GM23338 (cell line): ENCODE measurements at places on chromosomes 13 and 19.

- no peak for DNase-seq
Observed at GRCh38 chr19:42879613-42880012, at the start of gene PSG1. TSS of gene PSG1 (minus strand) at chr19:42879713. CDS start at chr19:42879581, 132 bp downstream.

- DNase-seq = no peak
Observed at GRCh38 chr19:41420101-41420880, 6.9 kb downstream of the B3GNT8 start.

DNA sequence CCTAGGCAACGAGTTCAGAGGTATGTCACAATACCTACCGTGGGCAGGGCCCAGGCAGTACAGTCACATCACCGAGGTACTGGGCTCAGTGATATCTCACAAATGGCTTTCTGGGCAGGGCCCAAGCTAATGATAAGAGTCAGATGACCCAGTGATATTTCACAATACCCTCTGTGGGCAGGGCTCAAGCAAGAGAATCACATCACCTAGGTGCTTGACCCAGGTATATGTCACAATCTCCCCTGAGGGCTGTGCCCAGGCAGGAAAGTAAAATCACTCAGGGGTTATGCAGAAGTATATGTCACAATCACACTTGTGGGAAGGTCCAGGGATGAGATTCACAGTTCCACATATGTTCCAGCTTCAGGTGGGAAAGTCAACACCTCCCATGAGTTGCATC lies 45.3 kb downstream of the ZNF729 start:
- DNase-seq = no peak

GRCh38 chr19:15424121-15424520 lies 5.3 kb upstream of the AKAP8L start:
- DNase-seq = no peak

DNA sequence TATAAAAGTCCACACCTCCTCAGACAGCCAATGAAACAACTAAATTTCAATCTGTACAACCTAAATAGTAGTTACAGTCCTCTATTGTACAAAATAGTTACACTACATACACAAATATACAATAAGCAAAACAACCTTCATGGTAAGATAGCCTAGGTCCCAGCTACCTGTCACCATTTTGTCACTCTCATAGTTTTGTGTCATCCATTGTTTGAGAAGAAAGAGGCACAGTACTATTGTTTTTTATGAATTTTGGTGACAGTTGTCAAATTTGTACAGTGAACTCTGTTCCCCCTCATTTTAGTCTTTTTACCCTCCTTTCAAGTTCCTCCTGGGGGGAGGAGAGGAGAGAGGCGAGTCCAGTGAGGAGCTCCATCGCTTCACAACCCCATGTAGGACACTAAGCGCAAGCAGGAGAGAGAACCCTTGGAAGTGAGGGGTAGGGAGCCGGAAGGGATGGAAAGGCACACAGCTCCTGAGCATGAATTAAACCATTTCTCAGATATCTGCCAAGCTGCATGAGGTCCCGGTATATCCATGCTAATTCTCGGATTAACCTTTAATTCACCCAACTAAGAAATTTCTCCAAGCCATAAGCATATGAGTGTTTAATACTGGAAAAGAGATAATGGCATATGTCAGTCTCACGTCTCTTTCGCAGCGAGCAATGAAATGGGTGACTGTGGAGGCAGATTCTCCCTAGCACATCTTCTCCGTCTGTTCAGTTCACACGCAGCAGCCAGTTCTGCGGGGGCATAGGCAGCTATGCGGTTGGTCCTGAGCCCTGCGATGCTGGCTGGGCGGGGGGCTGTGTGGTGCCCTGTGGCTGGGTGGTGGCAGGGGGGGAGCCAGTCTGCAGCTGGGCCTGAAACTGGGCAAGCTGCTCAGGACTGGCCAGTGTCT lies 60.5 kb downstream of the SERP2 start:
- no peak for DNase-seq

DNA sequence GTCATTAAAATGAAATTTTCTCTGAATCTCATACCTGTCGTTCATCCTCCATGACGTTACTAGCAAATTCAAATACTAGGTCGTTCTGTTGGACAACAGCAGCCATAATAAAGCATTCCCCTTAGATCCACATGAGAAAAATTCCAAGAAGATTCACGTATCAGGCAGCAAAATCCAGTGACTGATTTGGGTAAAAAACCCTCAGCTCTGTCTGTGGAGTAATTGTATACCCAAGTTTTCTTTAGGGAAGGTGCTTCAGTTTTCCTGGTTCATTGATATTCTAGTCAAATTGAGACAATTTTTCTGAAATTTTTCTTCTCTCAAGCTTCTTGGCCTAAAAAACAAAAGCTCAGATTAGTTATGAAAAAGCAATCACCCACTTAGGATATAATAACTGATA lies 37.2 kb downstream of the ELF1 start:
- DNase-seq = no peak

DNA sequence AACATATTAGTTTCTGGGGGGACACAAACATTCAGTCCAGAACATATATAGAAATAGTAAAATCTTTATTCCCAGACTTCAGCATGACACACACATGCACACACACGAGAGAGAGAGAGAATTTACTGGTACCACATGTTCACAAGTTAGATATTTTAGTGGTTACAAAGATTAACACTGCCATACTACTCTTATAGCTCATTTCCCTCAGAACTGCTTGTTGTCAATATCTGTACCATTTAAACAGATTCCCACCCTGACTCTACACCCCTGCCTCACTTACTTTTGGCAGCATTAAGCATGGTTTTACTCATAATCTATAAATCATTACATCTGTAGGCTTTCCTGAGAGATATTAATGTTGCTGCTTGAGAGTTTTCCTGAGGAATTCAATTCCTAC lies 524.7 kb upstream of the HTR2A start:
- no peak for DNase-seq

- DNase-seq = peak; percentile 91
Observed at GRCh38 chr13:32426990-32427851, 709 bp downstream of the N4BP2L1 start.

- no peak for DNase-seq
Observed at GRCh38 chr13:23966691-23967615, 69.7 kb upstream of the C1QTNF9B start.

GRCh38 chr19:33432446-33433170 lies 59.1 kb downstream of the CEBPG start:
- DNase-seq = no peak

GRCh38 chr13:100039740-100040139 lies 49.2 kb upstream of the PCCA start:
- no peak for DNase-seq

- DNase-seq = no peak
Observed at GRCh38 chr13:67951431-67951830, 721.3 kb upstream of the PCDH9 start.

DNA sequence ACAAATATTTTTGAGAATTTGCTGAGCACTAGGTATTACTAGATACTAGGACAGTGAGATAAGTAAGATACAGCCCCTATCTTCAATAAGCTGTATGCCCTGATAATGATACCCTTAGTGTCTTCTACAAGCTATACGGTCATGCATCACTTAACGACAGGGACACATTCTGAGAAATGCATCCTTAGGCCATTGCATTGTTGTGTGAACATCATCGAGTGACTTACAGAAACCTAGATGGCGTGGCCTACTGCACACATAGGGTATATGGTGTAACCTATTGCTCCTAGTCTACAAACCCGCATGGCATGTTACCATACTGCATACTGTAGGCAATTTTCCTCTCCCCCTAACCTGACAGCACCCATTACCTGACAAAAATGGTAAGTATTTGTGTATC lies 64.9 kb downstream of the LRCH1 start:
- no peak for DNase-seq

DNA sequence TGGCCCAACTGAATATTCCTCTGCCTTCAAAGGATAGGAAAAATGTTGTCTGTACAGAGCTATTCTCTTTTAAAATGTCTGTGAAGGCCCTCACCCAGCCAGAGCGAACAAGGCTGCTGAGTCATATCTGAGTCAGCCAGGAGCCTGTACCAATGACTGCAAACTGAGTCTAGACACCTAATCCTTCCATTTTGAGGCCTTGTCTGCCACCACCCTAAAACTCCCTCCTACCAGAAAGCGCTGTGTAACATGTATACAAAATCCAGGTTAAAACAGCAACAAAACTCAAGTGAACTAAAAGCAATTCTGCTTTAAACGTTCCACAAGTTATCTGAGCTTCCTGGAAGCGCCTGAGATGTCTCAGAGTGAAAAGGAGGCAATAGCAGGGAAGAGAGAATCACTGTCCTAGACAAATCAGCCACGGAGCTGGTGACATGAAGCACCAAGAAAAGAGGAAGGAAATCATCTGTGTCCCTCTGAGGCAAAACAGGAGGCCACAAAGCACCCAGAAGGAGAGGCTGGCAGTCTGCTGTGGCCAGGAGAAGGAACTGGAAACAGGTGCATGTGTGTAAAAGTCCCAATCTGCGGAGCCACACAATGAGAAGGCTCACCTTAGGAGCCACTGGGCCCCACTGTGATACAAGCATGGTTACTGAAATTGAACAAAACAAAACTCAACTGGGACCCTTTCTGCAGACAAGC lies 10.2 kb downstream of the DHRS12 start:
- DNase-seq = no peak

DNA sequence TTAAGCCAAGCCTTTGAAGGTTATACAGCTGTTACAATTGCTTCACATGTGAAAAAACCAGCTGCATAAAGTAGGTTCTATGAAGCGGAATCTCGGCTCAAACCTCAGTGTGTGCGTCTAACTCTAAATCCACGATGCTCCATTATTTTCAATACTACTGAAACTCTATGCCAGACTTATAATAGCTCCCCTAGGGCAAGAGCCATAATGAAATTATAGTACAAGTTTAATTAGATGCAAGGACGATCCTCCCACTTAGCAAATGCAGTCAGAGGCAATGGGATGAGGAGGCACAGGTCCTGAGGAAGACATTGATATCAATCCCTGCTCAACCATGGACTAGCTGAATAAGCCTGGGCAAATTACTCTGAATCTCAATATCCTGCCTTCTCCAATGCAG lies 31.1 kb downstream of the SLC7A1 start:
- no peak for DNase-seq

DNA sequence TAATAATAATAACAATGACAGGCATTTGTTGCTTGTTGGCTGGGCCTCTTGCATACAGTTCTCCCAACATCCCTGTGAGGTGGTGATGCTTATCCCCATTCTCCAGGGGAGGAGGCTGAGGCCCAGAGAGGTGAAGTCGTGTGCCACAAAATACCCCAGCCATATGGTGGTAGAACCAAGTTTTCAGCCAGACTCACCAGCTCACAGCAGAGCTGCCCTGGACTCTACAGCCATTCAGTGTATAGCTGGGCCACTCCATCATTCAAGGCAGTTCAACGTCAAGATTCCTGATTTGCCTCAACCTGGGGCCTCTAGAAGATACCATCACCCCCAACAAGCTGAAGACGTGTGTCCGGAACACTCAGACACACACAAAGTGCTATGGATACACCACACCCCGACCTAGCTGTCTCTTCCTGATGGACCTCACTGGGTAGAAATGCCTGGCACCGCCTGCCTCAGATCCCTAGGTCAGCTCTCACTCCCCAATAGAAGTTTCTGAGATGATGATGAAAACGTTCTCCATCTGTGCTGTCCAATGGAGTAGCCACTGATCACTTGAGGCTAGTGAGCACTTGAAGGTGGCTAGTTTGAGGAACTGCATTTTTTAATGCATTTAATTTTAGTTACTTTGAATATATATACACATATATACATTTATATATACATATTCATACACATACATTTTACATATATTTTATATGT lies 4.3 kb upstream of the CEACAM19 start:
- no peak for DNase-seq

DNA sequence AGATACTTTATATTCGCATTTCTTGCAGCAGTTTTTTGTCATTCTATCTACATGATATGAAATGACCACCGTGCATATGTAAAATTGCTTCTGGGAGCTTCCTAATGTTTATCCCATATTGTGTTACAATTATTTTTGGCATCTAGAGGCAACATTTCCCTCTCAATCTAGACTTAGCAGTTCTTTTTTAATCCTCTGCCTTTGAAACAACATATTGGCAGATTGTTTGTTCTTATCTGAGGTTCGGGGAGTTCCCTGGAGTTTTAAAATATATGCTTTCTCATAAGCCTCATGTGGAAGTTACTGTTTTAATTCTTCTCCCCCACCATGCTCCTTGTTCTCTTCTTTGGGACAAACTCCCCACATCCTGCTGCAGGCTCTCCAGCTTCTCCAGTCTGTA lies 130.1 kb upstream of the SLC10A2 start:
- DNase-seq = no peak

- DNase-seq = no peak
Observed at GRCh38 chr13:101700598-101700997, 248.1 kb downstream of the ITGBL1 start.
